Heart left ventricle (tissue), 16 donors: ENCODE measurements at places on chromosomes 5 and 9. TPM values are rescaled to one million over a fixed set of nuclear protein-coding genes. Genes with fewer than 3 reads are reported as not detected.
A peak's percentile ranks its signal among the peaks of the same experiment; 100 is the strongest.

GRCh38 chr9:110257097-110257841 lies 962 bp upstream of the TXN start:
- DNase-seq, result peak; percentile 58
- peaks cover 18% of the 10 kb centered on the region for H3K4me1 ChIP-seq
- H3K4me3 ChIP-seq, result peak overlapping the region; percentile 47
- H3K27me3 ChIP-seq, result no peaks in the 10 kb centered on the region
- peak overlapping the region; percentile 88 for H3K27ac ChIP-seq
- no peaks in the 10 kb centered on the region for H3K36me3 ChIP-seq

- DNase-seq, result peak; percentile 73
- H3K27ac ChIP-seq, result no peak overlapping the region
- H3K36me3 ChIP-seq, result peaks cover 11% of the 10 kb centered on the region
- H3K4me1 ChIP-seq, result peaks cover 3% of the 10 kb centered on the region
- H3K4me3 ChIP-seq, result no peak overlapping the region
- H3K27me3 ChIP-seq, result no peaks in the 10 kb centered on the region
Measured at GRCh38 chr9:124320062-124320973, 62.6 kb downstream of the NEK6 start.

DNA sequence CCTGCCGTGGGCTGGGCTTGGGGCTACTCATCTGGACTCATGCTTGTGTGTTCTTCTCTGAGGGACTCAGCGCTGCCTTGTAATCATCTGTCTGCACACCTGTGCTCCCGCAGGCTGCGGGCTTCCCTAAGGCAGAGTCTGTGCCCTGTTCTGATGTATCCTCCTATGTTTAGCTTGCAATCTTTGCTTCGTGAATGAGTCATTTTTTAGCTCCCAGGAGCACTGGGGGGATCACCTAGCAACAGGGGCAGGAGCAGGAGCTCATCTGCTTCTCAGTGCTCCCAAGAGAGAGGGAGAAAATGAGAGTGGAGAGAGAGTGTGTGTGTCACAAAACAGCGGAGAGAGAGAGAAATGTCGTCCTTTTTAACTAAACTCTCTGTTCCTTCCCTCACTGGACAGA lies 202.4 kb upstream of the ZNF618 start:
- no peaks in the 10 kb centered on the region for H3K36me3 ChIP-seq
- H3K4me3 ChIP-seq, result no peak overlapping the region
- no peak for DNase-seq
- H3K27me3 ChIP-seq, result no peaks in the 10 kb centered on the region
- H3K4me1 ChIP-seq, result no peaks in the 10 kb centered on the region
- no peak overlapping the region for H3K27ac ChIP-seq

- no peaks in the 10 kb centered on the region for H3K27me3 ChIP-seq
- no peak overlapping the region for H3K4me3 ChIP-seq
- no peak overlapping the region for H3K27ac ChIP-seq
- H3K4me1 ChIP-seq, result peaks cover 49% of the 10 kb centered on the region
- H3K36me3 ChIP-seq, result peaks cover 29% of the 10 kb centered on the region
Measured at GRCh38 chr9:92666236-92666635, 3.7 kb downstream of the IPPK start.

The GALNT12 gene
- 0.83 TPM for total RNA-seq

The ZFP2 gene
- total RNA-seq, result 1.2 TPM
